ENCODE measurements at places on chromosomes 7 and 10.

DNA sequence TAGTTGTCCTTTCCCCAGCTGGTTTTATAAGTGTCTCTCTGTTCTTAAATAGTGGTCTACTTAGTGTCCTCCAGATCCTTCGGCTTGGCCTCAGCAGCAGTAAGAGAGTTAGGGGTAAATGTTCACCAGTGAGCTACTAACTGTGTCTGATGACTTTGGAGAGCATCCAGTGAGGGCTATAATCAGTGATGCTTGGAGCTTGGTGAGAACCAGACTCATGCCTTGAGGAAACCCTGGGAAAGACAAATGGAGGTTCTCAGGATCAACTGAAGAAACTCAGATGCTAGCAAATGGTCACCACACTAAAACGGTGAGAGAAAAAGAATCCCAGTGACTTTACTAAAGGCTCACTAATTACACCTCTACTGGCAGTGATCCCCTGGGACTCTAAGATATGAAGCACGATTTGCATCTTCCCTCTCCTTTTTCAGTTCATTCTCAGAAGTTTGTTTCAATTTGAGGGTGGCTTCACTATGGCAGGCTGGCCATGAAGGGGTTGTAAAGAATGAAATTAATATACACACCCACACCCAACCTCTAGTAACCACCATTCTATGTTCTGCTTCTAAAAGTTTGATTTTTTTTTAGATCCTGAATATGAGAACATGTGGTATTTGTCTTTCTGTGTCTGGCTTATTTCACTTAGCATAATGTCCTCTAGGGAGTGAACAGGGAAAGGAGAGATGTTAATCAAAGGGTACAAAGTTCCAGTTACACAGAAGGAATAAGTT, 177.9 kb downstream of the PDE1C start:
- no peak for DNase-seq

DNA sequence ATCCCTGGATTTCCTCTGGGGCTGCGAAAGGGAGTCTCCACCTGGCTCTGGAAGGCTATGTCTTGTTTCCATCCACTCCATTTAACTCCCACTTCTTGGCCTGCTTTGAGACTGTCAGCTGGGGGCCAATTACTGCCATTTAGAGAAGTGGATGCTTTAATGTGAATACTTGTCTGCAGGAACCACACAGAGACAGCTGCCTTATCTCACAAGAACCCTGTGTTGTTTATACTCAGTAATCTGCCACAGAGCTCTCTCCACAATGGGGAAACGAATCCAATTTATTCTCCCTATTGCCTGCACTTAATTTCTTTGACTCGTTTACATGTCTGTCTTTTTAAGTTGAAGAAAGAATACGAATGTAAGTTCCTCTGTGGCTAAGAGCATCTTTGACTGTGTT, 787.0 kb upstream of the C7orf33 start:
- DNase-seq: no peak

DNA sequence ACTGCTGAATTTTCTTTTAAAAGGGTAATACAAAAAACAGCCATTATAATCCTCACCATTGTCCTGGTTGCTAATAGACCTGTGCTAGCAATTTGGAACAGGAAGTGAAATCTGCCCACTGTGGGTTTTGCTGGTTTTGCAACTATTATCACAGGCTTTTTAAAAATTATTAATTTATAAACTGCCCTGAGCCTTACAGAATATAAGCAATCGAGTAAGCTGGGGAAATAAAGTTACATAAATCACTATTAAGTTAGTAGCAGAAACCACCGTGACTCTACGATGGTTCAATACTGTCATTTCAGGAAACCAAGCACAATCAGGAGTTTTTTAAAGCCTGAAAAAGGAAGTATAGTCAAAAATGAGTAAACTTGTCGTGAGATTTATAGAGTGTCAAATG, 62.3 kb downstream of the TMEM26 start:
- DNase-seq: no peak

- no peak for DNase-seq
Observed at GRCh38 chr10:111822661-111823060, 360.9 kb downstream of the GPAM start.

DNA sequence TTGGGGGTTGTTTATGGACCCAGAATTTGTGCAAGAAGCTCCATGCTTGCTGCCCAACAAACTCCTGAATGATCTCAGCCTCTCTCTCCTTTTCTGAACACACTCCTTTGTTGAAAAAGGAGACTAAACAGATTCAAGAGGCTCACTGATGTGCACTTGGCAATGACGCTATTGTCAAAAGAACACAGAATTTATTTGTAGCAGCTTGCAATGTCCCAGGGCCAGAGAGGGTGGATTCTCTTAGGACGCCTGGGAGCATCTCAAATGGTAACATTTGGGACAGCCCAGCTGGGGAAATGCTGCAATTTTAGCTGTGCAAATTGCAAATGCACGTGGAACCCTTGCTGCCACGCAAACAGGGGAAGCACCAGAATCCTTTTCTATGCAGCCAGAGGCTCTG, 79.9 kb downstream of the GPR26 start:
- no peak for DNase-seq

- DNase-seq: no peak
Observed at GRCh38 chr10:93220296-93221170, 146.8 kb downstream of the CYP26A1 start.
